ENCODE measurements at places on chromosomes 1 and 21. TPM values are rescaled to one million over a fixed set of nuclear protein-coding genes. Genes with fewer than 3 reads are reported as not detected.

DNA sequence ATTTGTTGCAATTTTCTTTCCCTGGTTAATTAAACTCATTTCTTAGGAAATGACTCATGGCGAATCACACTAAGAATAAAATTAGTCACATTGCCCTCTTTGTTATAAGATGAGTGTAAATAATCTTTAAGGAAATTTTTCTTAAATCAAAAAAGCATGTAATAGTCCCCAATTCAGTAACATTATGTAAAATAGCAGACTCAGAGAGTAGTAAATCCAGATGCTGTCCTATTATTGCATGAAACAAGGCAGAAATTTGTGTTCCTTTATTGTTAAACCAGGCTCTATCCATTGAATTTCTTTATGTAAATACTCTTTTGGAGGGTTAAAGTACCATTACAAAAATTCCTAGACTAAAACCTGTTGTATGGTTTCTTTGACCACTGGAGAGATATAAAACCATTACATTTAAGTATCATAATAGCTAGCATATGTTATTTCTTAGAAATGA is 154.5 kb upstream of the C1orf87 start:
- DNase-seq, result no peak
- H3K27ac ChIP-seq, result no peak overlapping the region
- H3K27me3 ChIP-seq, result no peaks in the 10 kb centered on the region

The DNM3 gene
- polyA plus RNA-seq, result 0.60 TPM

- no peaks in the 10 kb centered on the region for H3K36me3 ChIP-seq
- H3K4me3 ChIP-seq, result no peak overlapping the region
- no peaks in the 10 kb centered on the region for H3K4me1 ChIP-seq
- no peak for DNase-seq
- no peaks in the 10 kb centered on the region for H3K27me3 ChIP-seq
These were observed 31.9 kb downstream of the CYP4B1 start for GRCh38 chr1:46830665-46831322.

DNA sequence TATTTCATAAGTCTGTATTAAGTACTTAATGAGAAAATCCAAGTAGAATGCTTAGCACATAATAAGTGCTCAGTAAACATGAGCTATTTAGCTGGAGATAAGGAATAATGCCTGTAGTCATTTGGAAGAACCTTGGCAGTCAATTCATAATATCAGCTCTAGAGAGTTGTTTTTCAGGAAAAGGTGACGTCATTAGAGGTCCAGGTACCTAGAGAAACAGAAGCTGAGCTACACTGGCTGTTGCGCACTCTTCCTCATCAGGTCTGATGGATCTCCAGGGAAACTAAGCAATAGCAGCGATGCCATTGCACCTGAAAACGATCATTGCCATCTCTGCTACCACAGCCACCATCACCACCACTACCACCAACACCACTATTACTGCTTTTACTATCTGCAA is 187.8 kb upstream of the PLD5 start:
- no peaks in the 10 kb centered on the region for H3K27me3 ChIP-seq
- no peak for DNase-seq
- no peaks in the 10 kb centered on the region for H3K4me1 ChIP-seq
- H3K27ac ChIP-seq, result no peak overlapping the region
- H3K36me3 ChIP-seq, result no peaks in the 10 kb centered on the region

- H3K27me3 ChIP-seq, result peaks cover 14% of the 10 kb centered on the region
- H3K4me3 ChIP-seq, result no peak overlapping the region
- H3K27ac ChIP-seq, result no peak overlapping the region
- no peaks in the 10 kb centered on the region for H3K4me1 ChIP-seq
- H3K36me3 ChIP-seq, result no peaks in the 10 kb centered on the region
These were observed 6.5 kb downstream of the WNT3A start for GRCh38 chr1:228013131-228013934.
